Nephron progenitor cell (in vitro differentiated cells): ENCODE measurements at places on chromosomes 7 and 10.

DNA sequence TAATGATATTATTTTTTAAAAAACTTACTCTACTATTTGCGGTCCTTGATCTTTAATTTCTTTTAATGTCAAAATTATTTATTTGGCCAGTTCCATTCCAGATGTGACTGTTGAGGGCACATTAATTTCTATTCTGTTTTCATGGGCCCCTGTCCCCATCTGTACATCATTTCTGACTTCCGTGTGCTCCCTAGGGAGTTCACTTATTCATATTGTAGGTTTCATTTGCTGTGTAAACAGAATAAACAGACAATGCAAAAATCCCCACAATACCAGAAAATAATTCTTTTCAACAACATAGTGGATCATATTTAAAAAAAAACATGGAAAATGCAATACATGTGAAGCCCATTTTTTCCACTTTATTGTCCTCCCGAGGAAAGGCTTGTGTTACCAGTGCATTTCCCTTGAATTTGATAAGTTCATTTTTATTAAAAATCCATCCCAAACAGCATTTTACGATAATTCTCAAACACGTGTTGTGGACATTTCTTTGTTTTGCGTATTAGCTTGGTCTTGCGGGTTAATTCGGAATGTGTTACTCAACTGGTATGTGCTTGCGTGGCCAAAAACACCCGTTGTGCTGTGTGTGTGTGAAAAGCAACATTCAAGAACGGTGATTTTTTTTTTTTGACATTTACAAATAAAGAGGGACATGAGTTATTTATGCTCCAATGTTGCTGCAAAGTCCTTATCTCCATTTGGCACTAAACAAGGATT is 138.4 kb downstream of the MGMT start:
- no peak for DNase-seq

DNA sequence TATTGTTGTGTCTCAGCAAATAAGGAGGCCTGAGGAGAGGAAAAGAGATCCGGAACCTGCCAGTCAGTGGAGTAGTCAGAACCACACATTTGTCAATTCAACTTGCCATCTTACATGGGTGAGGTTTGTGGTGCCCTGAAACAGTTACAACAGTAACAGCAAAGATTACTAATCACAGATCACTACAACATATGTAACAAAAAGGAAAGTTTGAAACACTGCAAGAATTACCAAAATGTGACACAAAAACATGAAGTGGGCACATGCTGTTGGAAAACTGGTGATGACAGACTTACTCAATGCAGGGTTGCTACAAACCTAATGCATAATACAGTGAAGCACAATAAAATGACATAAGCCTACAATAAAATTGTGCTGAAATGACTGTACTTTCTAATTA is 89.4 kb downstream of the LRRN3 start:
- no peak for DNase-seq

- no peak for DNase-seq
Measured at GRCh38 chr10:44724415-44725174, 186.5 kb upstream of the TMEM72 start.

- no peak for DNase-seq
Measured at GRCh38 chr10:34719746-34720145, 95.3 kb downstream of the PARD3 start.

- DNase-seq, result no peak
Measured at GRCh38 chr7:87882151-87882937, 6.1 kb downstream of the DBF4 start.

DNA sequence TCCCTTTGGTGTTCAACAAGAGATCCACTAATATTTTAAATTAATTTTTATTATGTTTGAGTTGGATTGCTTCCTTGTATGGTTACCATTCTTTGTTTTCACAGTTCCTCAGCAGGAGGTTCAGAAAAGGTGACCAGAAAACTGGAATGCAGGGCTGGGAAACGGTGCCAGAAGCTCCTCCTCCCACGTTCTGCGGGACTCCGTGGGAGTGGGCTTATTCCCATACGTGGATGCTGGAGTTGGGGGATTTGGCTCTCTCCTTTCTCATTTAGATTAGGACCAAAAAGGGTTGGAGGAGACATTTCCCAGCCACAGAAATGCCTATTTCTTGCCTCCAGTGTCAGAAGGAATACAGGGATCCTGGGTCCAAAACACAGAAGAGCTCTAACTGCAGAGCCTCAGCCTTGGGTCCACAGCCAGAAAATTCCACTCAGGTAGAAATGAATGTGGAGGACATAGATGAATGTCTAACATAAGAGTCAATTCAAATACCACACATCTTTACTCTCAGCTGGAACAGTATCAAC is 56.0 kb downstream of the SORBS1 start:
- DNase-seq, result peak; percentile 12

DNA sequence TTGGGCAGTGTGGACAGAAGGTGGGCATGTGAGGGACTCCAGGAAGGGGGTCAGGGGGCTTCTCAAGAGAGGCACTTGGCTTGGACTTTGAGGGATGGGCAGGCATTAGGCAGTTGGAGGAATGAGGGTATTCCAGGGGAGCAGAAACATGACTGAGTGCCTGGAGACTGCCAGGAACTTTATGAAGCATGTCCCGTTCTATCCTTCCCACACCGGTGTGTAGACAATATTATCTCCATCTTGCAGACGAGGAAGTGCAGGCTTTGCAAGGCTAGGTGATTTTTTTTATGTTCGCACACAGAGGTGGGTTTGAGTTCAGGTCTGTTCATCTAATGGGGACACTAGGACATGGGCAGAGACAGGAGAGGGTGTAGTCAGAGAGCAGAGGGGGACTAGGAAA is 162.7 kb downstream of the RPS24 start:
- DNase-seq, result no peak

DNA sequence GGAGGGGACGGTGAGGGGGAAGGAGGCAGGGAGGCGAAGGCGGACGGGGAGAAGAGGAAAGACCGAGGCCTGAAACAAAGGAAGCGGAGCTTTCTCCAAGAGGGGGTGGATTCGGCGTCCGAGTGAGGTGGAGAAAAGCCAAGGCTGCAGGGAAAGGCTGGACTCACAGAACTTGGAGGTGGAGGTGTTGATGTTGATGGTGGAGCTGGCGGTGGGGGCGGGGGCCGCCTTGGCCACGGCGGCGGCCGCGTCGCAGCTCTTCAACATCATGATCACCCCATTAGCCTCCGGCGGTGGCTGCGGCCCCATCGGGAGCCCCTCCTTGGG is 578 bp downstream of the CACUL1 start:
- peak; percentile 63 for DNase-seq

DNA sequence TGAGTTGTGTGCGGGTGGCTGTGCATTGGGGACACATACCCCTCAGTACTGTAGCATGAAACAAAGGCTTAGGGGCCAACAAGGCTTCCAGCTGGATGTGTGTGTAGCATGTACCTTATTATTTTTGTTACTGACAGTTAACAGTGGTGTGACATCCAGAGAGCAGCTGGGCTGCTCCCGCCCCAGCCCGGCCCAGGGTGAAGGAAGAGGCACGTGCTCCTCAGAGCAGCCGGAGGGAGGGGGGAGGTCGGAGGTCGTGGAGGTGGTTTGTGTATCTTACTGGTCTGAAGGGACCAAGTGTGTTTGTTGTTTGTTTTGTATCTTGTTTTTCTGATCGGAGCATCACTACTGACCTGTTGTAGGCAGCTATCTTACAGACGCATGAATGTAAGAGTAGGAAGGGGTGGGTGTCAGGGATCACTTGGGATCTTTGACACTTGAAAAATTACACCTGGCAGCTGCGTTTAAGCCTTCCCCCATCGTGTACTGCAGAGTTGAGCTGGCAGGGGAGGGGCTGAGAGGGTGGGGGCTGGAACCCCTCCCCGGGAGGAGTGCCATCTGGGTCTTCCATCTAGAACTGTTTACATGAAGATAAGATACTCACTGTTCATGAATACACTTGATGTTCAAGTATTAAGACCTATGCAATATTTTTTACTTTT is 1.8 kb downstream of the DDIT4 start:
- peak; percentile 39 for DNase-seq

- no peak for DNase-seq
Measured at GRCh38 chr7:44738051-44738723, 10.5 kb upstream of the ZMIZ2 start.

DNA sequence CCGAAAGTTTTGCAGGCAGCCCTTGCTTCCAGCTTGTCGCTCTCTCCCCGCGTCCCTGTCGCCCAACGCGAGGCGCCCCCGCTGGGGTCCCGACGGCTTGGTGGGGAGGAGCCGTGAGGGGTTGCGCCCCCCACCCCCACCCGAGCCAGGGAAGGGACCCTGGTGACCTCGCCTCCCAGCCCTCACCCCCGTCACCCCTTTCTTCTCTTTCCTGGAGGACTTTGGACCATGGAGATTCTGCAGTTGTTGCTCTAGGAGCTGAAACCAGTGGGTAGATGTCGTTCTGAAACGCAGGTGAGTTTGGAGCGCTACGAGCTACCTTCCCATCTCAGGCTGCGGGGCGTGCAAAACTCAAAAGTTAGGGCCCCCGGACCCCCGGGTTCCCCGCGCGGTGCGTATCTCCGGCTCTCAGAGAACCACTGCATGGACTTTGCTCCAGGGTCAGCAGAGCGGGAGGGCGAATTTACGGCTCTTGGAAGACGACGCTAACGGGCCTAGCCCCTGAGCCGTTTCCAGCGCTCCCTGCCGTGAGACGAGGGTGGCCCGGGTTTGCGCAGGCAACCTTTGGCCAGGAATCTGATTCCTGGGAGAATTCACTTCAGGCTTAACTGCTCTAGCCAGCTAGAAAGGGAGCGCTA is 684 bp upstream of the ATXN7L1 start:
- DNase-seq, result peak; percentile 70

GRCh38 chr7:132857703-132858102 is 224.2 kb downstream of the CHCHD3 start:
- DNase-seq, result no peak

GRCh38 chr7:148368562-148368961 is 222.0 kb upstream of the C7orf33 start:
- no peak for DNase-seq

GRCh38 chr7:70343519-70343918 is 745.2 kb downstream of the AUTS2 start:
- no peak for DNase-seq

GRCh38 chr7:130884437-130885417 is 150.7 kb upstream of the KLF14 start:
- DNase-seq, result no peak

DNA sequence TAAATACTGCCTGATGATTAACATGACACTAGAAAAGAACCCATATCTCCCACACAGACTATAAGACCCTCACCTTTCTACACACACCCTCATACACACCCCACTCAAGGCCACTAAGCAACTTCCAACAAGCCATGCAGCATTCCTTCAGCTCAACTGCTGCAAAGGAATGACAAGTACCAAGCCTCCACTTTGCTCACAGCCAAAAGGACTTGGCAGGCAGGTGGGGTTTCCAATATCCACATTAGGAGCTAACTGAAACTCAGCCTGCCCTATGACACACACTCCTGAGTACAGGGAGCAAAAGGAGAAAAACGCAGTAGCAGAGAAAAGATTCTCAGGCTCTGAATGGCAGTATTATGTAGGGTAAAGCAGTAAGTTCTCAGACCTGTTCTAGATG is 13.4 kb downstream of the USP54 start:
- DNase-seq, result no peak

DNA sequence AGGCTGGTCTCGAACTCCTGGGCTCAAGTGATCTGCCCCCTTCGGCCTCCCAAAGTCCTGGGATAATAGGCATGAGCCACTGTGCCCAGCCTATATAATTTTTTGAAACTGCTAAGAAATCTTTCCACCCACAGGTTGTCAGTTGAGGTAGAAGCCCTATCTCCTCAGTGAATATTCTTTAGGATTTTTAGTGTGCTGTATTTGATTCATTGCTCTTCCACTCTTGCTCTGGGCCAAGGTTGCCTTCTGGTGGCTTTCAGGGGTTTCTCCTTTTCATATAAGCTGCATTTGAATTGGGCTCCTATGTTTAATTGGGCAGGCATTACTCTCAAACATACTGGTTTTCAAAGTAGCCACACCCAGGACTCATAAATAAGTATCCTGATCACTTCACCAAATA is 931.2 kb downstream of the GATA3 start:
- no peak for DNase-seq

- no peak for DNase-seq
Measured at GRCh38 chr7:74032191-74032490, 4.2 kb downstream of the ELN start.

- DNase-seq, result no peak
Measured at GRCh38 chr10:86376403-86376802, 9.8 kb upstream of the GRID1 start.

GRCh38 chr7:18179093-18179492 is 151.4 kb upstream of the PRPS1L1 start:
- DNase-seq, result no peak

GRCh38 chr10:129845111-129845753 is 118.8 kb downstream of the EBF3 start:
- no peak for DNase-seq

DNA sequence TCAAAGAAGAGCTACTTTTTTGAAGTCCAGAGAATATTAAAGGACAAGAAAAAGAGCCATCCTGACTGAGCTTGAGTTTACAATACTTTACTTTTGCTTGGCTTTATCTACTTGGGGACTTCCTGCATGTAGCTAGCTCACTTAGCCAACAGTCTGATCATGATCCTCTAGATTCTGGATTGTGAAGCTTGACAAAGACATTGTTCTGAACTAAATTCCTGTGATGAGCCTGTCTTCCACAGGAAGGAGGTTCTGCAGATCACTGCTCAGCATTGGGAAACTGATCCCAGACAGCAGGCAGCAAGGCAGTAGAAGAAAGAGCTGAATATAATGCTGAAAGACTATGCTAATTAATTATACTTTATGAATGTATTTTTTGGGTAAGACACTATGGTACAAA is 296.4 kb downstream of the DGKB start:
- DNase-seq, result no peak

- no peak for DNase-seq
Measured at GRCh38 chr7:108109221-108109908, 20.8 kb downstream of the LAMB4 start.

GRCh38 chr7:102926783-102927140 is 14.0 kb downstream of the LRRC17 start:
- DNase-seq, result no peak

DNA sequence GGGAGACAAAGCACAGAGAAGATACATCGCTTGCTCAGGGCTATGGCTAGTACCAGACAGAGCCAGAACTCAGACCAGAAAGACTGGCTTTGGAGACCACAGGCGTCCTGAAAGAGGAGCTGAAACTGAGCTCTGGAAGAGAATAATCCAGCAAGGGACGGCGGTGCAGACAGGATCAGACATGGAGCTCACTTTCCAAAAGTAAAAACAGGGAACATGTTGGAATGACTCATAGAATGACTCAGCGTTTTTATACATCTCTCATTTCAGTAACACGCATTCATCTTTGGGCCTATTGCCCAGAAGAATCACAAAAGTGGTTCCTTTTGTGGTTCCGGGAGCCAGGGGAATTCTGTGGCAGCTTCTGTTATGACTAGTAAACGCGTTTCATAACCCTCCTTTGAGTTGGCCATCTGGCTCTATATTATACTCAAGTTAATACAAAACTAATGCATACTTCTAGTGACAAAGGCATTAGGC is 37.2 kb downstream of the PLEKHS1 start:
- no peak for DNase-seq
